ENCODE measurements at places on chromosomes 11 and 22.

DNA sequence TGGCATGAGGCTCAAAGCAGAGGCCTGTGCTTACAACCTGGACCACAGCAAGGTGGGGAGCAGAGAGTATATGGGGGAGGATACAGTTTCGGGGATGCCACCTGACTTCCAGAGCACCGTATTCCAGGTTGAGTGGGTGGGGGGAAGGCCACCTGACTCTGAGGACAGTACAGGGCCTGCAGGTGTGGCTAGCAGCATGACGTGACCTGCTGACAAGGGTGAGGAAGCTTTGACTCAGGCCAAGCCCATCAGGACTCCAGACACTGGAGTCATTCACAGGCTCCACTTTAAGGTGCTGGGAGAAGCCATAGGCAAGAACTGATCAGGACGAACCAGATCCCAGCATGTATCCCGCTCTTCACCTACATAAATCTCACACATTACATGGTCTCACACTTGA, 34.6 kb upstream of the CRTAM start:
- DNase-seq = peak; percentile 63

GRCh38 chr11:69915151-69915500, 95.9 kb upstream of the FGF3 start:
- no peak for DNase-seq

DNA sequence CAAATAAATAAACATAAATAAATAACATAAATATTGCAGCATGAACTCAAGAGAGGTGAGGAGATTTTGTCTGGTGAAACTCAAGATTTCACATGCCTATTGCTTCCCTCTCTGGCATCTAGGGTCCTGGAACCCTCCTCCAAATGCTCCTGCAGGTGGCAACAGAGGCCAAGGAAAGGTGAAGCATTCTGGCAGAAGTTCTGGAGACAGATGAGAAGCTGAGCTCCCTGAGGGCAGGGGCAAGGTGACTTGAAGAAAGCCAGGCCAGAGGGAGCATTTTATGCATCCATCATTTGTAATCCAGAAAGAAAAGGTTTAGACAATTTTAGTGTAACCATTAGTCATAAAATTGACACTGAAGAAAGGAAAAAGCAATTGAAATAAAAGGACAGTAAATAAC, 64.9 kb downstream of the ENDOD1 start:
- peak; percentile 35 for DNase-seq

DNA sequence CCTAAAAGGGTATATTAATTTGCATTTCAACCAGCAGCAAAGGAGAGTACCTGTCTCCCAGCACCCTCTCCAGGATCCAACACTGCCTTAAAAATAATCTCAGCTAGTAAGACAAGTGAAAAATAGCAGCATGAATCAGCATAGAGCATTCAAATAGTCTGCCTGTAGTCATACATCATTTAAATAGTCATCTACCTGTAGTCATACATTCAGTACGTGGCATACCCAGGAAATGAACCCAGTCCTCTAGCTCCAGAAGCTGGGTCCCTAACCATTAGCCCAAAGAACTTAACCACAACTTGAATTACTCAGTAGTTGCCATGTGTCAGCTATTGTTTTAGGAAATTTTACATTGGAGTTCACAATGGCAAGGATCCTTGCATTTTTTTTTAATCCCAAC, 9.3 kb downstream of the TENM4 start:
- DNase-seq = no peak

DNA sequence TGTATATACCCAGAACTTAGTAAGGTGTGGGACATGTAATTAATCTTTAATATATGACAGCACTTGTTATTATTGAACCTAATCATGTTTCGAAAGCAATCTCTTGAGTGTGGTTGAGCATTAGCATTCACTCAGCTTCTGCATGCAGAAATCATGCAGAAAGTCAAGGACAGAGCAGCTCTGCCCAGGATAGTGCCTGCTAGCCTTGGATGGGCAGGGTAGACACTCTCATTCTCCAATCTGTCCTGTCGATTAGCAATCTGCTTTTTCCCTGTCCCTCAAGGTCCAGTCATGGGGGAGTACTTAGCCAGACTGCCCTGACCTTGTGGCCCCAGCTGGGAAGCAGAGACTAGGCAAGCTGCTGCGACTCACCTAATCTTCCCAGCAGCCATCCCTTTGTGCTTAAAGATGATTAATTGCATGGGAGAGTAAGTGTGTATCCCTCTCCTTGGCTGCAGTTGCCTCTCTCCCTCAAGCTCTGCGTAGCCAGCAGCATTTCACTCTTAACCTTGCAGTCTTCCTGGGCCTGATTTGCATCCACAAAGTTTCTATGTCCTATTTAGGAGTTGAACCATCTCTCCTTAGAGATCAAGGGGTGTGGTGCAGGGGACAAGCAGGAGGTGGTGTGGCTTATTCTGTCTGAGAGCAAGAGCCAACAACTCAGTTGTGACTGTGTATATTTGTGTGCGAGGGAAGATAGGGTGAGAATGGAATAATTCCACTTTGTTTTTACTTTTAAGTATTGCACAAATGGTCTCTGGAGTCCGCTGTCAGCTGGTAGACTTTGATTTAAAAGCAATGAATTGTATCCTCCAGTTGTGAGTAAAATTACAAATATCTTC, 101.4 kb downstream of the FDX1 start:
- no peak for DNase-seq

DNA sequence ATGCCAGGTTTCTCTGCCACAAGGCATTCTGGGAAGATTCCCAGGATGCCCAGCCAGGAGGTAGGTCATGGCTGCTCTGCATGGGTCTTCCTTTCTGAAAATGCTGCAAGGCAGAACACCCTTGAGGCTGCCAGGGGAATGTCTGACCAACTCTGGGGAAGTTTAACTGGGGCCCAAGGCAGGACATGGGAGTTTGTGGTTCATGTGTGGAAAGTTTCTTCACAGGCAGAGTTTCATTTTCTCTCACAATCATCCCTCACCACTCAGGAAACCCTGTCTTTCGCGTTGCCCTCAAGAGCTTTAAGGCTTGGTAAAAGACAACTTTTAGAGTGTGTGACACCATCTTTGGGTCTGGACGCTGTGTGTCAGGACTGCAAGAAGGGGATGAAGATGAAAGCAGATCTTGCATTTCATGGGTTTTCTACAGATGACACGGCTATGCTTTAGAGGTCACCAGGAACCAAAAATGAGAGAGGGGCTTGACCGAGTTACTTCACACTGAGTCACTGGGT, 133.5 kb downstream of the CD44 start:
- DNase-seq = no peak

DNA sequence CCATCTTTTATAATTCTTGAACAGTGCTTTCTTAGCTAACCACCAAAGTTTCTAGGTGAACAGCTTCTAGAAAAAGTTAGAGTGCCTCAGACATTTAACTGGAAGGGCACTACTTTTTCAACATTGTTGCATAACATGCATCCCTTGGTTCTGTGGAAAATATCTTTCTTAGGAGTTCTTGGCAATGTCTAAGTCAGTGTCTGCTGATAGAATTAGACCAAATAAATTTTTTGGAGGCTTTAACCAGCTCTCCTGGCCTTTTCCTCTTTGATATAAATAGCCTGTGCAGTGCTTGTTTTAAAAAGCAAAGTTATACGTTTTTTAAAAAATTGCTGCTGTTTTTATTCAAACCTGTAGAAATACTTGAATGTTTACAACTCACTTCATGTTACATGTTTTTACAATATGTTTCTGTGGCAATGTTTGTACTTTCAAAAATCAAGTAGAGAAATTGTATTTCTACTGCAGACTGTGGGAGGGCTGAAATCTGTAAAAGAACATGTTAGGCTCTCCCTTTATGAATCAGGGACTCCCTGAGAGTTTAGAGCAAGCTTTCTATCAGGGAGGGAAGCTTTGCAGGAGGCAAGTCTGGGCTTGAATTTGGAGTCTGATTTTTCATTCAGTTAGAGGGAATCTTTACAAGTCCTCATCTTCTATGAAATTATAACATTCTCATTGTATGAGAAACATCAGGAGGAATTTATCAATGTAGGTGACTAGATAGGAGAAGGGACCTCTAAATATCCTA, 16.3 kb upstream of the PANX1 start:
- no peak for DNase-seq
